Globus pallidus (tissue), 1 donor: ENCODE measurements at places on chromosomes 4 and X.

GRCh38 chrX:50430917-50431575 is 39.6 kb downstream of the DGKK start:
- no peak for DNase-seq

- no peak for DNase-seq
Measured at GRCh38 chr4:184359888-184360287, 114.5 kb downstream of the IRF2 start.

GRCh38 chrX:10519761-10520160 is 100.6 kb downstream of the MID1 start:
- DNase-seq = no peak

DNA sequence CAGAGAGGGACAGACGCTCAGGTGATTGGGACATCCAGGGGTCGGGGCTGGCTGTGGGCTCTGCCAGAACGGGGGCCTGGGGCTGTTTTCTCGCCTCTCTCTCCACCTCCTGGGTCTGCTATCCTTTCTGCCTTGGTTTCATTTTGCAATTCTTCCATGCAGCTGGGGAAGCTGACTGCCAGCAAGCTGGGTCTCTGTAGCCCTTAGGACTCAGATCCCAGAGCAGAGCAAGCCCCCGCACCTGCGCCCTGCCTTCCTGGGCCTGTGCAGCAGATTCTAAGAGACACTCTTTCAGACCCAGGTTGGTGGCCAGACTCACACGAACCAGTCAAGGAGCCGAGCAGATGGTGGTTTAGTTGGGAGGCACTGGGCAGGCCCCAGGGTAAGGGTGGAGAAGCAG is 59.1 kb upstream of the GRPEL1 start:
- no peak for DNase-seq
